ENCODE measurements at places on chromosomes 12 and 14.

DNA sequence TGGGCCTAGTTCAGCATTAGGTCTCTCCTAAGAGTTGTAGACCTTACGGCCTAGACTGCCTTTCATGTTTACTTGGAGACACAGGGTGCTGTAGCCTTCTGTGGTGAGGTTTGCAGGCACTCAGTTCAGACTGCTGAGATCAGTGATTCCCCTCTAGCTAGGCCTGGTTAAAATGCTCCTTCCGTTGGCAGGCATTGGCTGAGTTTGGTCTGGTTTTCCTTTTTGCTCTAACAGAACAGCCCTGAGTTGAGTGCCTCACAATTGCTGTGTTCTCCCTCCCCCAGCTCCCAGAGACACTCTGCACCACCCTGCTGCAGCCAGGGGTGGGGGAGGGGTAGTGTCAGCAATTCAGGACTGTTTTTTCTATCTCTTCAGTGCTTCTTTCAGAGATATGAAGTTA is 178.9 kb upstream of the DYRK2 start:
- no peak for DNase-seq

GRCh38 chr12:17528394-17528793 is 561.6 kb downstream of the RERGL start:
- no peak for DNase-seq

DNA sequence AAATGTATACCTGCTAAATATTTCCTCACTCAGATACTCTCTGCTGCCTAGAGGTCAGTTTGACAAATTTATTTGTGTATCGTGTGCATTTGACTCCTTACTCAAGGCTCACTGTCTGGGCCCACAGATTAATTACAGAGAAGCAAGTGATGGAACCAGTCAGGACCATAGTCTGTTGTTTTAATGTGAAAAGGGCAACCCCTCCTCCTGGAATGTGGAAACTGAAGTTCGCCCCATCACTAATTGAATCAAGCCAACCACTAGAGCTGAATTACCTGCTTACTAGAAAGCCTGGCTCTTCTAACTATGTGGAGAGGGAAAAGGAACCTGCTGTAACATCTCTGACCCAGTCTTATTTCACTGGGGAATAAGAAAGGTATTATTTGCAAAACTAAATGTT is 199.9 kb upstream of the KRR1 start:
- DNase-seq: no peak

- no peak for DNase-seq
Observed at GRCh38 chr12:79063258-79063657, 198.7 kb downstream of the SYT1 start.

Measured in stimulated activated CD8-positive, alpha-beta memory T cell treated with anti-CD3 and anti-CD28 coated beads, Interleukin-15, amount 100 ng/mL, for 48 hours (primary cell).